ENCODE measurements at places on chromosomes 1 and 21.

GRCh38 chr1:89125240-89125912, 538 bp downstream of the GBP2 start:
- DNase-seq: no peak

DNA sequence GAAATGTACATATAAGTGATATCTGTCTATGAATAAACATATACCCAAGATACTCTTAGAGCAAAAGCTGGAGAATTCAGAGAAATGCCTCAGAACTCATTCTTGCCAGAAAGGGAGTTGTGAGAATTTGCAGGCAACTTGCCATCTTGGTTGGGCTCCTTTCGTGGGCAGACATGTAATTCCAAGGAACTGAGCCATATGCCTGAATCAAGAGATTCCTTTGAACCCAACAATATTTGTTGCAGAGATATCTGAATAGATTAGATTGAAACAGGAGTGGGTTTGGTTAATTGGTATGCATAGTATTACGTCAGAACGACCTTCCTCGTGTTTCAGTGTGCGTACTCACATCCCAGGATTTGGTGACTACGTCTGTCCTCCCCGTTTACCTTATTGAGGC, 67.0 kb downstream of the TGFB2 start:
- no peak for DNase-seq

DNA sequence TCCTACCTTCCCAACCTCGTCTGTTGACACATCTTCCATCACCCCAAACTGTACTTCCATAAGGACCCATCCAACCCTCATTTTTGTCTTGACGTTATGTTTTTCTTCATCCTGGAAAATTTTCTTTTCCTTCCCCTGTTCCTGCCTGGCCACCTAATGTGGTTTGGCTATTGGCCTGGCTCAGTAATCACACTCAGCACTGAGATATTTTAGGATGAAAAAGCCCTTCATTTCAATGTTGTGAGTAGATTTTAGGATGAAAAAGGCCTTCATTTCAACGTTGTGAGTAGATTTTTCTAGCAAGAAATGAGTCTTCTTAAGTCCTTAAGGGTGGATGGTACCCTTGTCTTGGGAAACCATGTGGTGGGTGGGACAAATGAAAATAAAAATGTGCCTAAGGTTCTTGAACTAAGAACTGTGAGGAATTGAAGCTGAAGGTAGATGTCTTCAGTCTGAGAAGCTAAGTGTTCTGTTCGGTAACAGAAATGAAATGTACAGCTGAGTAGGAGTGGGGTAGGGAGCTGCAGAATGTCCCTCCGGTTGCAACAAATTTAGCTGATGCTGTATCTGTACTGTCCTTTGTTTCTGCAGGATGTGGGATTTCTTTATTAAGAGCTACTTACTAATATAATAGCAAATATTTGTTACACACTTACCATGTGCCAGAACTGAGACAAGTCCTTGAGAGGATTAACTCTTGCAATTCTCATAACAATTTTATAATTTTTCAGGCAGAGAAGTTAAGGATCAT, 36.1 kb downstream of the DNTTIP2 start:
- no peak for DNase-seq

DNA sequence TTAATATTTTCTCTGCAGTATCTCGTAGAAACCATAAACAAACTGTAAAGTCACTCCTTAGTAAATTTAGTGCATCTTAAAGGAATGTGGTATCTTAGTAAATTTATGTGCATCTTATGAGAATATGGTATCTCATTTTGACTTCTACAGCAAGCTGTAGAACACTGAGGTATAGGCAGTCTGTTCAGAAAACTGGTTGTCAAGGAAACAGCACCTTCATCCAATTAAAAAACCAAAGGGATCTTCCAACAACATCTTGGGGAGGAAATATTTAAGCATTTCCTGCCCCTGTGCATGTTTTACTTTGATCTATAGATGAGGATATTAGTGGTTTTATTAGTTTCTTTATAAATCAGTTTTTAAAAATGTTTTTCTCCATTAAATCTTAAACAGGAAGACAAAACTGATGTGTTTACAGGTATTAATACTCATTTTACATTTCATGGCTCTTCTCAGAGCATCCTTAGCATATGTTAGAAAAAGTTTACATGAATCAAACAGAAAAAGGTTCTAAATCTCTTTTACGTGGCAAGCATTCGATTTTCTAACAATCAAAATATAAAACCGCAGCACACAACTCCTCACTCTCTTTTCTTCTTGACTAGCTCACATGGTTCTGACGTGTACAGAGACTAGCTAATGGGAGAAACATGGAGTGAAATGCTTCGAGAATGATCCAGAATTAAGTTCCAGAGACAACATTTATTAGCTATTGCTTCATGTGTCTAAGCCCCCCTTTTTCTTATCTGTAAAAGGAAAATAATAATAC, 668.8 kb downstream of the PTPRC start:
- no peak for DNase-seq

- DNase-seq: no peak
Measured at GRCh38 chr1:9453779-9454418, 85.4 kb upstream of the SLC25A33 start.

DNA sequence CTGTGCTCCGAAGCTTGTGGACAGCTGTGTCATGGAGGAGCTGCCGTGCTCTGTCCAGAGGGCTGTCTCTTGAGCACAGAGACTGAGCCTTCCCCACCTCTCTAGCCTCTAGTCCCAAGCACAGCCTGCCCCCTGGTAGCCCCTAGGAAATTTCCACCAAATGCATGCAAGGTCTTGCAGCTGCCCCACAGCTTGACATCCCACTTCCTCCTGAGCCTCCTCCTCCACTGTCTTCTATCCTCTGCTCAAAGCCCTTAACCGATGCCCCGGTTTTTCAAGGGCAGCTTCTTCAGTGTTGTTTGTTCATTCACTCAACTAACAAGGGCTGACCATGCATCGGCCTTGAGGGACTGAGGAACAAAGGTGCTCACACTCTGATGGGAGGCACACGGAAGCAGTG, 20.6 kb upstream of the PROK1 start:
- DNase-seq: no peak

GRCh38 chr1:19678493-19678892, 13.8 kb downstream of the HTR6 start:
- no peak for DNase-seq
